Lung (tissue), 17 donors: ENCODE measurements at places on chromosomes 7 and 10. TPM values are rescaled to one million over a fixed set of nuclear protein-coding genes. Genes with fewer than 3 reads are reported as not detected.

DNA sequence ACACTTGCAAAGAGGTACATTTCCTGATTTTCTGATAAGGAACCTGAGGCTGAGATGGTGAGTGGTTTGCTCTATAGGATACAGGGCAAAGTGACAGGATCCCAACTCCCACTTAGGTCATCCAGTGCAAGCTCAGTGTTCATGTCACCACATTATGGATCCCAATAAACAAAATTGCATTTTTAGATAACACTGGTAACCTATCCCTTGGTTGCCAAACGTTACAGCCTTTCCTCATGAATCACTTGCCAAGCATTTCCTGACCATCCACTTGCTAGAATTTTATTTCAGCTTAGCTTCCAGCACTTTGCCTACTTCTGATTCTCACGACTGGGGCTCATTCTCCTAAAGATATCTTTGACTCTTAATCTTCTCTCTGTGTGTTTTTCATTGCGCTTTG lies 131.4 kb upstream of the ODAD2 start:
- no peaks in the 10 kb centered on the region for H3K36me3 ChIP-seq
- H3K4me3 ChIP-seq, result no peak overlapping the region
- no peaks in the 10 kb centered on the region for H3K27me3 ChIP-seq
- H3K4me1 ChIP-seq, result no peaks in the 10 kb centered on the region
- DNase-seq, result no peak
- H3K27ac ChIP-seq, result no peak overlapping the region

- no peaks in the 10 kb centered on the region for H3K27me3 ChIP-seq
- no peaks in the 10 kb centered on the region for H3K36me3 ChIP-seq
- DNase-seq, result peak; percentile 96
- no peak overlapping the region for H3K4me3 ChIP-seq
Measured at GRCh38 chr7:104230606-104231005, 22.8 kb upstream of the ORC5 start.

GRCh38 chr10:22977751-22978150 lies 49.9 kb downstream of the ARMC3 start:
- no peaks in the 10 kb centered on the region for H3K27me3 ChIP-seq
- DNase-seq, result no peak
- H3K27ac ChIP-seq, result no peak overlapping the region

GRCh38 chr7:50466815-50467585 lies 16.9 kb upstream of the FIGNL1 start:
- no peaks in the 10 kb centered on the region for H3K36me3 ChIP-seq
- H3K4me1 ChIP-seq, result no peaks in the 10 kb centered on the region
- no peak overlapping the region for H3K27ac ChIP-seq
- H3K4me3 ChIP-seq, result no peak overlapping the region
- DNase-seq, result no peak

DNA sequence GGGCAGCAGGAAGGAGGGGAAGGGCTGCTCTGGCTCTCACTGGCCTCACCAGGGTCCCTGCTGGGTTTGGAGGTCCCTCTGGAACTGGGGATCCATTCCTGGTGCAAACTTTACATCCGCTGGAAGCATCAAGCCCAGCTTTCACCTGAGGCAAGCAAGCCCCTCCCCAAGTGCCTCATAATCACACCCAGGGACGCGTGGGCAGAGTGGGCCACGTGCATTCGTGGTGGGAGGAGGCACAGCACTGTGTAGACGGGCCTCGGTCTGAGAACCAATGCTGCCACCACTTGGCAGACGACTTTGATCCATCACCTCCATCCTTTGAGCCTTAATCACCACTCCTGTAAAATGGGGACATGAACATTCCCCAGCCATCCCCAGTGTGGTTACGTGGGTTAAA lies 74.1 kb downstream of the VWA2 start:
- no peaks in the 10 kb centered on the region for H3K36me3 ChIP-seq
- no peak overlapping the region for H3K4me3 ChIP-seq
- no peak overlapping the region for H3K27ac ChIP-seq
- no peaks in the 10 kb centered on the region for H3K27me3 ChIP-seq
- H3K4me1 ChIP-seq, result no peaks in the 10 kb centered on the region

The TFEC gene
- 17.1 TPM for total RNA-seq

The ZNF775 gene
- total RNA-seq, result 4.4 TPM

The UFSP1 gene
- 1.5 TPM for total RNA-seq

The SCD gene
- 383 TPM for total RNA-seq
